ENCODE measurements at places on chromosomes 3 and 15. TPM values are rescaled to one million over a fixed set of nuclear protein-coding genes. Genes with fewer than 3 reads are reported as not detected.

The MEIS2 gene
- 34.8 TPM for polyA plus RNA-seq

The ZDHHC23 gene
- polyA plus RNA-seq = 9.4 TPM

- peak; percentile 2 for DNase-seq
Measured at GRCh38 chr3:12046406-12046805, 42.2 kb downstream of the SYN2 start.

DNA sequence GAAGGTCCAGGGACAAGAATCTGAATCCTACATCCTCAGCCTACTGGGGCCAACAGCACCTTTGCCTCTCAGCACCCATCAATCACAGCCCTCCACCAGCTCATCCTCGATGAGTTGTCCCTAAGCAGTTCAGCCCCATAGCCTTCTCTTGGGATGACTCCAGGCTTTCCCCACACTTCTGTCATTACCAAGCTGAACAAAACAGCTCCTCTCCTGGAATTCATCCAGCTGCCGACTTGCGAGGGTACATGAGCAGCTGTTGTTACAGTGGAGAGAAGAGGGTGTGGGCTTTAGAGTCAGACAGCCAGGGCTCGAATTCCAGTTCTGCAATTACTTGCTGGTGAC lies 69.0 kb upstream of the THBS1 start:
- DNase-seq = peak; percentile 72

DNA sequence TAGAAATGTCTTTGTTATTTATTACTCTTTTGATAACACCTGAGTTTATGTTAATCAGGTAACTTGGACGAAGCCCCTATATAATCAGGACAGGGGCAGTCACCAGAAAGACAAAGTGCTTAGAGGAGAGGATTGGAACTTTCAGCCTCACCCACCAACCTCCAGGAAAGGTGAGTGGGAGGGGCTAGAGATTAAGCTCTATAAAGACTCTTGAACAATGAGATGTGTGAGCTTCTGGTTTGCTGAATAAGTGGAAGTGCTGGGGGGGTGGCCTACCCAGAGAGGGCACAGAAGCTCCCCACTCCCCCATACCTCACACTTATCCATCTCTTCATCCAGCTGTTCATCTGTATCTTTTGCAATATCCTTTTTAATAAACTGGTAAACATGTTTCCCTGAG lies 73.9 kb downstream of the TTBK2 start:
- no peak for DNase-seq

The AGBL1 gene
- 0.06 TPM for polyA plus RNA-seq

- no peak for DNase-seq
Measured at GRCh38 chr3:105195260-105195659, 171.4 kb upstream of the ALCAM start.

- DNase-seq = no peak
Measured at GRCh38 chr15:27561816-27562215, 537.3 kb downstream of the OCA2 start.

- no peak for DNase-seq
Measured at GRCh38 chr3:133472889-133473288, 73.0 kb downstream of the BFSP2 start.

The CKMT1B gene
- 0.43 TPM for polyA plus RNA-seq

- no peak for DNase-seq
Measured at GRCh38 chr15:33639051-33639450, 328.3 kb downstream of the RYR3 start.

DNA sequence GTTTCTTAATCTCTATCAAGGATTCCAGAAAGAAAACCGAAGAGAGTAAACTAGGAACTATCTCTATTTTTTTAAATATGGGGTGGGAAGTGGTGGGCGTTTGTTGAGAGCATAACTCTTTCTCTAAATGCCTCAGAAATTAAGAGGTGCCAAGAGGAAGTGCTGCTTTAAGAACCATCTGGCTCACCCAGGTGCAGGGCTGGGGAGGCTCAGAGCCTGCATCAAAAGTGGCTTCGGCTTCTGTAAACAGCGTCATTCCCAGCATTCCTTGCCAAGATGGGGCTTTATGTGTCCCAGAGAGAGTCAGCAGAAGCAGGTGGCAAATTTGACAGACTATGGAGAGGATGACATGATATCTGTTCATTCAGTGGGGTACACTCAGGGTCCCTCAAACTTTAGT lies 123.3 kb upstream of the BFSP2 start:
- no peak for DNase-seq

GRCh38 chr3:170584585-170585007 lies 1.3 kb downstream of the SLC7A14 start:
- peak; percentile 58 for DNase-seq

- no peak for DNase-seq
Measured at GRCh38 chr15:57329582-57330367, 46.5 kb upstream of the CGNL1 start.

The VEPH1 gene
- polyA plus RNA-seq = 43.3 TPM

DNA sequence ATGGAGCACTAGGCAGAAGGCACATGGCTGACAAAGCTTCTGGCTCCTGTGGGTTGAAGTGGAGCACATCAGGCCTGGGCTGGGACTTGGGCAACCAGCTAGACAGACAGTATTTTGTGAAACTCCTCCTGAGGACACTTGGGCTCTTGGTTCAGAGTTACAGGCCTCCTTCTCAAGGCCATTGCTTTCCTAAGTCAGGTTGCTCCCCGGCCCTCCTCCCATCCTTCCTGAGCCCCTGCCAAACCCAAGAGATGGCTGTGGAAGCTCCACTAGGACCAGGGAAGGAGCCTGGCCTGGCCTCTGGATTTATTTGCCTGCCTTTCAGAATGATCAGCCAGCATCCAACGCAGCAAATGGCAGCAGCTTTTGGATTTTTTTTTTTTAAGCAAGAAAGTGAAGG lies 56.3 kb downstream of the MAGEF1 start:
- no peak for DNase-seq

The DBR1 gene
- polyA plus RNA-seq = 21.5 TPM

GRCh38 chr3:186413615-186414415 lies 51.8 kb upstream of the DGKG start:
- no peak for DNase-seq

The SKOR1 gene
- 0.39 TPM for polyA plus RNA-seq

DNA sequence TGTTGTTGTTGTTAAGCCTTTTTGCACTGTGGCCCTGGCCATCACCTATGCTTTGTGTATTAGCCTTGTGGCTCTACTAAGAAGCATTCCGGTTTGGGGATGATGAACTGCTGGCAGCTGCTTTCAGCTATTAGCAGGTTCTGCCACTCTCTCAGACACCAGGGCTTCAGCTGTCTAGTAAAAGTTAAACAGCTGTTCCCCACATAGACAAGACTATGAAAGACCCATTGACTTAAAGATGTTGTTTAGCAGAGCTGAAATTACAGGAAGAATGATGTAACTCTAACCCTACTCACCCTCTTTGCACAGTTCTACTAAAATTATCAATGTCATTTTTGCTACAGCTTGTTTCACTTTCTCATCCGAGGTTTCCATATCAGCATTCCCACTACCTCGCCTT lies 131.2 kb upstream of the CGNL1 start:
- no peak for DNase-seq
